ENCODE measurements at places on chromosomes 1 and 21. TPM values are rescaled to one million over a fixed set of nuclear protein-coding genes. Genes with fewer than 3 reads are reported as not detected.

Gene FLG2
- not detected for total RNA-seq

Gene CIART
- total RNA-seq = 7.8 TPM

Gene TFF2
- total RNA-seq = 0.33 TPM

Gene KRTAP19-1
- total RNA-seq = not detected

Gene LENEP
- 0.48 TPM for total RNA-seq

- H3K4me1 ChIP-seq = peaks cover 40% of the 10 kb centered on the region
- no peak overlapping the region for H3K27ac ChIP-seq
- no peak overlapping the region for H3K4me3 ChIP-seq
- no peaks in the 10 kb centered on the region for H3K27me3 ChIP-seq
- DNase-seq = no peak
- no peaks in the 10 kb centered on the region for H3K36me3 ChIP-seq
Measured at GRCh38 chr1:224637515-224637914, 21.4 kb downstream of the CNIH3 start.

DNA sequence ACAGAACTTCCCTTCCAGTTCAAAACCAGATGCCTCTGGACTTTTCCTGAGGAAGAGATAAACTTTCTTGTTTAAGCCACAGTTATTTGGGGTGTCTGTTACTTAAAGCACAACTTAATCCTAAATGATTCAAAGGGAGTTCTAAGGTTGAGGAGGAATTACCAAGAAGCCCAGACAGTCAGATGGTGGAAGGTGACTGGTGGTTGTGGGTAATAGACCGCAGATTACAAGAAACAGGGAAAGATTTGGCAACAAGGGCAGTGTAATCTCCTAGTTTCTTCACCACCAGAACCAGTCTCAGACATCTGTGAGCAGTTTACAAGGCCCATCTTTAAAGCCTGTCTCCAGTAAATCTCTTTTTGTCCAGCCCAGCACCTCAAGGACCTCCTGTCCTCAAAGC, 130.1 kb upstream of the CTTNBP2NL start:
- H3K4me1 ChIP-seq = peaks cover 5% of the 10 kb centered on the region
- no peak for DNase-seq
- peaks cover 3% of the 10 kb centered on the region for H3K27me3 ChIP-seq
- no peak overlapping the region for H3K4me3 ChIP-seq
- no peak overlapping the region for H3K27ac ChIP-seq

GRCh38 chr1:179754041-179754624, 11.0 kb downstream of the FAM163A start:
- 0 out of 2 replicates have a peak, but pooled peaks cover 4% of the 10 kb centered on the region for H3K4me1 ChIP-seq
- peaks cover 6% of the 10 kb centered on the region for H3K27me3 ChIP-seq
- no peak for DNase-seq
- H3K36me3 ChIP-seq = no peaks in the 10 kb centered on the region

GRCh38 chr1:29820401-29820800, 584.1 kb downstream of the PTPRU start:
- H3K4me3 ChIP-seq = no peak overlapping the region
- H3K27ac ChIP-seq = no peak overlapping the region
- peaks cover 16% of the 10 kb centered on the region for H3K4me1 ChIP-seq
- DNase-seq = no peak
- no peaks in the 10 kb centered on the region for H3K36me3 ChIP-seq
- no peaks in the 10 kb centered on the region for H3K27me3 ChIP-seq

DNA sequence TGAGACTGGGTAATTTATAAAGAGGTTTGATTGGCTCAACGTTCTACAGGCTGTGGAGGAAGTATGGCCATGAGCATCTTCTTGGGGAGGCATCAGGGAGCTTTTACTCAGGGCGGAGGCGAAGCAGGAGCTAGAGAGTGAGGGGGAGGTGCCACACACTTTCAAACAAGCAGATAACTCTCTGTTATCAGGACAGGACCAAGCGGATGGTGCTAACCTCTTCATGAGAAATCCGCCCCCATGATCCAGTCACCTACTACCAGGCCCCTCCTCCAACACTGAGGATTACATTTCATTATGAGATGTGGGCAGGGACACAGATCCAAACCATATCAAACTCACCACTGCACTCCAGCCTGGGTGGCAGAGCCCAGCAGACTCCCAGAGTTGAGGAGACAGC, 11.5 kb upstream of the LRRC47 start:
- no peak overlapping the region for H3K27ac ChIP-seq
- peaks cover 2% of the 10 kb centered on the region for H3K4me1 ChIP-seq
- DNase-seq = no peak
- H3K4me3 ChIP-seq = no peak overlapping the region
- peaks cover 21% of the 10 kb centered on the region for H3K27me3 ChIP-seq

Data from WTC11 (cell line).